ENCODE measurements at places on chromosomes 2 and 18.
A peak's percentile ranks its signal among the peaks of the same experiment; 100 is the strongest.

DNA sequence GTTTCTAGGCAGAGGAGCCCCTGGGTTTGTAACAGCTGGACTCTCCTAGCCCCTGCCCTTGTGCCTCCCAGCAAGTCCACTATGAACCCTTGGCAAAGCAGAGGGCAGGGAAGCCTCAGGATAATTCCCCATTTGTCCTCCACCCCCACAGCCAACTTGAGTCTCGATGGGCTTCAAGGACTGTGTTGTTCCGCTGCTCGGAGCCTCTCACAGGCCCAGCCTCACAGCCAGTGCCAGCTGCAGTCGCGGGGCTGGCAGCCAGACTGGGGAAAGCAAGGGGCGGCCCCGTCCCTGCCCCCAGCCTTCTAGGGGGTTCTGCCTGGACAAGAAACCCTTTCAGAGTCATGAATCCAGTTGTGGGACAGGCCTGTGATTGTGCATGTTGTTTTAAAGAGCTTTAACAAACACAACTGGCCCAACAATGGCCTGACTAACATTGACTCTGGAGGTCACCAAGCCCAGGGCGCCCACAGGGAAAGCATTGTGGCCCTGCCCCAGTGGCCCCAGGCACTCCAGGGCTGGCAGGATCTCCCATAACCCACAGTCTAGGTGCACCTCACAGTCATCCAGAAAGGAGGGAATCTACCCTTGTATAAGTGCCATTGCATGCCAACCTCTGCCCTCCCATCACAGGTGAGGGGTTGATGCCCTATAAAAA lies 71.8 kb upstream of the DAPL1 start:
- DNase-seq: peak; percentile 99

DNA sequence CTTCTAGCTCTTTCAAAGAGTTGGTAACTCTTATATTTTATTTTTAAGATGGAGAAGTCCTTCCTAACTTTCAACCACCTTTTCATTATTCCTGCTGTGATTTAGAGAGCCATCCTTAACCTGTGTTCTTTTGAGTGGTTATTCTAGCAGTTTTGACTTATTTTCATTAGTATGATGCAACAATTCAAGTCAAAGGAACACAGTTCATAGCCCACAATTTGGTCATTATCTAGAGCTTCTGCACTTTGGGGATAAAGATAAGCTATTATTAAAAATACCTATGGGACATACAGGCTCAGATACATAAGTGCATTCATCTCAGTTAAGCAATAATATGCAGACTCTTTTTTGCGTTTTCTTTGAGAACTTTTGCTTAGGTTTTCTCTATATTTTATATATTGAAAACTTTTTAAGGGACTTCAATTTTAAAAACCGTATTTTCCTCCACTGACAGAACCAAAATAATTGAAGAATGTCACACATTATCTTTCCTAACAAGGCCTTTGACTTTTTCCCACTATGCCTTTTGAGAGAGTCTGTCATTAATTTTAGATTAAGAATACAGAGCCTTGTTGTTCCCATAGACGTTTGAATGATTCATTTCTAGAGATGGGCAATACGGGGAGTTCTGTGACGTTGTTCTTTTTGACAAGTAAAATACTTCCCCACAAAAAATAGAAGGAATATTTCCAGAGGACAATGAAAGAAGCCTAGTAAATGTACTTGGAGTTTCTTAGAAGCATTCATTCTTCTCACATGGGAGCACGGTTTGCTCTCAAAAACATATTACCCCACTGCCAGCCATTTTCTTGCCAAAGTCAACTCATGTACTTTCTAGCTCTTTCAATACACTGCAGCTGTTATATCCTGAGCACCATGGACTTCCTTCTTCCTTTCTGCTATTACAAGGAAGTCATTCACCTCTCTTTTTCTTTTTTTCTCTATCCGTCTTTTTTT lies 42.9 kb upstream of the RASGRP3 start:
- no peak for DNase-seq

DNA sequence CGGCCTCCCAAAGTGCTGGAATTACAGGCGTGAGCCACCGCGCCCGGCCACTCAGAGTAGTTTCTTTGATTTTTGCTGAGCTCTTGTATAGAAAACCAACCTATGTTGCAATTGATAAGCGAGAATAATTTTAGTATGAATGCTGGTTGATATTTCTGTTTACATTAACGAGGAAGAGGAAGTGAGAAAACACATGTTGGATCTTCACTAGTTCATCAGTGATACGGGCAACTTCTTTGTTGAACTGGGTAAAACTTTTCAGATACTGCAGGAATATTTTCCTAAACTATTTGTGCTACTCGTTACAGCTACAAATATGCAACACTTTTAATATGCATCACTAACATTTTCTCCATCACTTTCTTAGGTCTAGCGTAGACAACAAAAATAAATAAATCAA lies 67.9 kb upstream of the SLC25A52 start:
- DNase-seq: no peak

DNA sequence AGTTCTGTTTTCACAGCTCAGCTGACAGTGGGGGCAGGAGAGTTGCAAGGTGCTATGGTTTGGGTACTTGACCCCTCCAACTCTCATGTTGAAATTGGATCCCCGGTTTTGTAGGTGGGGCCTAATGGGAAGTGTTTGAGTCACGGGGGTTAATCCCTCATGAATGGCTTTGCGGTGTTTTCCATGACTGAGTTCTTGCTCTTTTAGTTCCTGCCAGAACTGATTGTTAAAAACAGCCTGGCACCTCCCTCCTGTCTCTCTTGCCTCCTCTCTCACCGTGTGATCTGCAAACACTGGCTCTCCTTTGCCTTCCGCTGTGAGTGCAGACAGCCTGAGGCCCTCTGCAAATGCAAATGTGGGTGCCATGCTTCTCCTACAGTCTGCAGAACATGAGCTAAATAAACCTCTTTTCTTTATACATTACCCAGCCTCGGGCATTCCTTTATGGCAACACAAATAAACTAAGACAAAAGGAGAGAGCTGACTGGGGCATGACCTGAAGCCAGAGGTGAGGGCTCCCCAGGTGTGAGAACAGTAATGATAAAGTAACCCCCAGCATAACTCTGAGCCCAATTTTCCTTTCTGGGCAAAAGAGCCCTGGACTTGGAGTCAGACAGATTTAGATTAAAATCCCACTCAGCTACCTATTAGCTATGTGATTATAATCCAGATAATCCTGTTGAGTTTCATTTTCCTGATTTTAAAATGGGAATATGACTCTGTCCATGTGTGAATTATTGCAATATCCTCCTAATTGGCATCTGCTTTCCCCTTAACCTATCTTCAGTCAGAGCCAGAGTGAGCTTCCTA lies 64.9 kb upstream of the CAPN13 start:
- DNase-seq: no peak

- DNase-seq: no peak
Measured at GRCh38 chr18:3652380-3653262, 202.6 kb downstream of the TGIF1 start.

GRCh38 chr18:78144669-78145068 lies 834.9 kb upstream of the SALL3 start:
- no peak for DNase-seq

- DNase-seq: no peak
Measured at GRCh38 chr2:204507636-204508035, 37.6 kb upstream of the PARD3B start.

Data from hippocampal formation (tissue), 2 donors.